ENCODE measurements at places on chromosomes 7 and 10.

DNA sequence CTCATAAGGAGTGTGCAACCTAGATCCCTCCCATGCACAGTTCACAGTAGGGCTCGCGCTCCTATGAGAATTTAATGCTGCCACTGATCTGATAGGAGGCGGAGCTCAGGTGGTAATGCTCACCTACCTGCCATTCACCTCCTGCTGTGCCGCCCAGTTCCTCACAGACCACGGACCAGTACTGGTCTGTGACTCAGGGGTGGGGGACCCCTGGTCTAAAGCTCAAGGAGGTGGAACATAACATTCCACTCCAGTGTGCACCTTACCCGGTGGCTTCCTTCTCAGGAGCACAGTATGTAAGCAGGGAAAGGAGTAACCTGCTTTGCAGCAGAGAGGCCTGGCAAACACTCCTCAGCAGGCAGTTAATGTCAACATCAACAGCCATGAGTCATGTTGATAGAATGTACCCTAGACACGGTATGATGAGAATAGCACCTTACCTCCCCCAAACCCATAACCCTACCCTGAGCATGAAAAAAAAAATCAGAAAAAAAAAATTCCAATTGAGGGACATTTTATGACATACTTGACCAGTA, 273.5 kb downstream of the FGFR2 start:
- no peak for DNase-seq

DNA sequence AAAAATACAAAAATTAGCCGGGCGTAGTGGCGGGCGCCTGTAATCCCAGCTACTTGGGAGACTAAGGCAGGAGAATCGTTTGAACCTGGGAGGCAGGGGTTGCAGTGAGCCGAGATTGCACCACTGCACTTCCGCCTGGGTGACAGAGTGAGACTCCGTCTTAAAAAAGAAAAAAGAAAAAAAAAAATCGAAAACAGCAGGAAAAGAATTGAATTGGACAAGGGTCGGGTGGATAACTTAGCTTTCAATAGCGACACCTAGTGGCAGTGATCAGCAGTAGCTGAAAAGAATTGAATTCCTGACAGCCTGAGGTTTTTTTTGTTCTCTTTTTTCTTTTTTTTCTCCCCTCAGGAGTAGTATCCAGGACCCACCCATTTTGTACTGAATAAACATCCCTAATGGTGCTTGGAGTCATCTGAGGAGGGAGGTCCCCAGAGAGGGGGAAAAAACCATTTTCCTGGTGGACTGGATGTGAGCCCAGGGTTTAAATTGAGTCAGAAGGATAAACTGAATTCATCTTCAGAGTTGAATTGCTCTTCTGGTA, 55.1 kb downstream of the CYCS start:
- peak; percentile 71 for DNase-seq

DNA sequence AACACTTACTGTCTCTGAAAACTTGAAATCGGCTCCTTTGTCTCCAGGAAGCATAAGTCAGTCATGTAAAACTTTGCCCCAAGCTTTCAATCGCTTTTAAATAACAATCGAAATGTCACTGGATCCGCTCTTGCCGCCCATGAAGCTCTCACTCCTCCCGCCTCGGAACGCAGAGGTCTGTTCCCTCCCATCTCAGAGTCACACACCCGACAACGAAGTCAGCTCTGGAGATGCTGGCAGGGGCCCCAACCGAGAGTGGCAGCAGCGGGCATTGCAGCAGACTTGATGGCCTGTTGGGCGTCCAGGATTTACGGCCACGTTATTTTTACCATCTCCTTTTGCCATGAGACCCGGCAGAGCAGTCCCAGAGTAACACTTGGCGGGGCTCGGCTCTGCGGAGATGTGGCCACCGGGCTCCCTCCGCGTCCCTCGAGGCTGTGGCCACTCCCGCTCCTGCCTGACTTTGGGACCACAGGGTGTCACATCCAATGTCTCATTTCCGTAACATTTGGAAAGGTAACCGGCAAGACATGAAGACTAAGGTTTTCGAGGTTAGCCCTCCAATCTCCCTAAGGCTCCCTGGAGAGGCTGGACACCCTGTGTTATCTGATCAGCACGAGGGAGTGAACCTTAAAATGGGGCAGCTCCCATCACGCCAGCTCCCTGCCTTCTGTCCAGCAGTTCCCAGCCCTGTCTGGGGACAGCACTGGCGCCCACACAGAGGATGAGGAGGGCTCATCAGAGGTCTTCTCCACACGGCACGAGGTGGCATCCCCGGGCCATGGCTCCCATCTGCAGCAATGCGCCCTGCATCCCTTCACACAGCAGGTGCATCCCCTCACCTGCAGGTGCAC, 62.8 kb upstream of the ADGRA1 start:
- DNase-seq, result no peak

- no peak for DNase-seq
Measured at GRCh38 chr7:24881623-24882022, 98.4 kb downstream of the OSBPL3 start.

DNA sequence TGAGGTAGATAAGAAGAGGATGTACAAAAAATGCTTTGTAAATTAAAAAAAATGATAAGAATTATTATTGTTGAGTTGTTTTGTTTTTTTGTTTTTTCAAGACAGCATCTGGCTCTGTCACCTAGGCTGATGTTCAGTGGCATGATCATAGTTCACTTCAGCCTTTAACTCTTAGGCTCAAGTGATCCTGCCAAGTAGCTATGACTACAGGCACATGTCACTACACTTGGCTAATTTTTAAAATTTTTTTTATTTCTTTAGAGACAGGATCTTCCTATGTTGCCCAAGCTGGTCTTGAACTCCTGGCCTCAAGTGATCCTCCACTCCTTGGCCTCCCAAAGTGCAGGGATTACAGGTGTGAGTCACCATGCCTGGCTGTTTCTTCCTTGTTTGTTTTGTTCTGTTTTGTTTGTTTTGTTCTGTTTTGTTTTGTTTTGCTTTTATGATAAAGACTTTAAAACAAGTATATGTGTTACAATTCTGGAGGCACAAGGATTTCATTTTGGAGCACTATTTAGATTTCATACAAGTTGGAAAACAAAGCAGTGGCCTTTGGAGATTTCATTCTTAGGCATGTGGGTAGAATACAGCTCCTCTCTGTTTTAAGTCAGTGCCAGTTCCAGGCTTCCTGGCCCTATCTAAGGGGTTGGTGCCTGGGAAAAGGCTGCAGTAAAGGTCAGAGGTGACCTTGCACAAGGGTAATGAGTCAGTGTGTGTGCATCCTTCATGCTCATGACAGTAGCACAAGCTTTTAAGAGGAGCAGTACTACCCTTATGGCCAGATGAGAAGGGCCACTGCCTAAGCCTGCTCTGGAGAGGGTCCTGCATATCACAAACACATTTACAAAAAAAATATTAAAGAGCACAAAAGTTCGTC, 17.9 kb downstream of the FGFBP3 start:
- no peak for DNase-seq

- no peak for DNase-seq
Measured at GRCh38 chr10:68333058-68333395, 299 bp upstream of the PBLD start.

DNA sequence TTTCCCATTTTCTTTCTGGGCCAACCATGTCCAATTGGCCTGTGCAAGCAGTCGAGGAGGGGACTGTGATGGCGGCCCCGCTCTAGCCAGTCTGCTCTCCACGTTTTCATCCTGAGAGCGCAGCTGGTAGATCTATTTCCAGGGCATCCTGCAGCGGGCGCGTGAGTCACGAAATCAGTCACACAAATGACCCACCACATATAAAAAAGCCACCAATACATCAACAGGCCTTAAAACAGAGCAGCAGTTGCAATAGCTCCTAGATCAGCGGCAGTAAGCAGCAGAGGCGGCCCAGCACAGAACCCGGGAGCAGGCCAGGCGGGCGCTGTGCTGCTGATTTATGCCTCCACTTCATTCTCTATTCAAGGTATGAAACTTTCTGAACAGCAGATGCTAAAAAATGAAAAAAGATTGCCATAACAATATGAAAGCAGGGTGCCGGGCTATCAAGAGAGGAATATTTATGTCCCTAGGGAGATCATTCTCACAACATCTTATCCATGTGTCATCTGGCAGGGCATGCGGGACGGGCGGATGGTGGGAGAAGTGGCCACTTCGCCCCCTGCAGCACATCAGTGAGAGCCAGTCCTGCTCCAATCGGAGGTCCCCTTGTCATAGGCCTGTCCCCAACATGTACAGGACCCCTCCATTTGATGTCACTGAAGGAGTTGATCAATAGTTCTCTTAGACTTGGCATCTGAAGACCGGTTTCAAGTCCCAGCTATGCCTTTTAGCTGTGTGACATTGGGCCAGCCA, 98.0 kb upstream of the GPR26 start:
- DNase-seq, result no peak

- DNase-seq, result peak; percentile 67
Measured at GRCh38 chr7:23277359-23277989, 21.7 kb upstream of the MALSU1 start.

DNA sequence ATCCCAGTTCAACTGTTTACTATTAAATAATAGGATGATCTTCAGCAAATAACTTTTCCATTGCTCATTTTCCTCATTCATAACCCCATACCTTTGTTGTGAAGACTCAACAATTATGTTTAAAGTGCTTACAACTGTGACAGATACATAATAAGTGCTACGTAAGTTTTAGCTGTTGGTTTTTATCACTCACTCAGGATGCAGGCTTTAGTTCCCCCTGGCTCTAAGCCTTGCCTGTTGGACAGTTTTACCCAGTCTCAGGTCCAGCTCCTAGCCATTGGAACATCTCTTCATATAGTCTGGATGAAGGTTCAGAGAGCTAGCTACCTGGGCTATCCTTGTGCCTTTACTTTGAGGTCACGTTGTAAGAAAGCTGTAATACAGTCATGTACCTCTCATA, 353.2 kb downstream of the CRPPA start:
- no peak for DNase-seq

All from CD4-positive, alpha-beta T cell treated with Interleukin-17A for 1 hour (primary cell).